ENCODE measurements at places on chromosomes 11 and 22.
A peak's percentile ranks its signal among the peaks of the same experiment; 100 is the strongest.

GRCh38 chr11:26993965-26994457, at the start of gene FIBIN:
TSS of gene FIBIN (plus strand) at chr11:26994112. CDS start at chr11:26994527, 415 bp downstream.
- peak; percentile 80 for DNase-seq

DNA sequence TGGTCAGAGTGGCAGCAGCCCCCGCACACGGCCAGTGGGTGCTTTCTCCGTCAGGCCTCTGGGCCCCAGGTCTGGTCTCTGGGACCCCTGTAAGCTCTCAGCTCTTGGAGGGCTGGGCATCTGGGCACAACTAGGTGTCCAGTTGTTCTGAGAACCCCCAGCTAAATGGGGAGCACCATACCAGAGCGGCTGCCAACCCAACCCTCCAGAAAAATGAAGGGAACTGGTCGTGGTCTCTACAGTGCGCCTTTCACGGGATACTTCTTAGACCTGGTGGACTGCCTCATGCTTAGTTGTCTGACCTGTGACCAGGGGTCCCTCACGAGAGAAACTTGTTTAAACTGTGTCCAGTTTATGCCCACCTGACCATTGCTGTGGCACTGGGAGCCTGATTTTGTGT, 104.9 kb downstream of the BCR start:
- DNase-seq, result no peak

- DNase-seq, result no peak
These were observed 259.8 kb upstream of the ANO5 start for GRCh38 chr11:21933095-21933494.

- DNase-seq, result no peak
These were observed 80.6 kb downstream of the ABTB2 start for GRCh38 chr11:34277171-34277570.

- no peak for DNase-seq
These were observed 3.1 kb downstream of the ALX4 start for GRCh38 chr11:44306918-44307244.

Measured in astrocyte of the spinal cord (primary cell).